Stimulated activated CD8-positive, alpha-beta memory T cell treated with anti-CD3 and anti-CD28 coated beads, Interleukin-7, amount 100 ng/mL, for 24 hours (primary cell): ENCODE measurements at places on chromosomes 5 and 9.

GRCh38 chr5:154053468-154053867 lies 14.7 kb downstream of the MFAP3 start:
- DNase-seq = no peak

DNA sequence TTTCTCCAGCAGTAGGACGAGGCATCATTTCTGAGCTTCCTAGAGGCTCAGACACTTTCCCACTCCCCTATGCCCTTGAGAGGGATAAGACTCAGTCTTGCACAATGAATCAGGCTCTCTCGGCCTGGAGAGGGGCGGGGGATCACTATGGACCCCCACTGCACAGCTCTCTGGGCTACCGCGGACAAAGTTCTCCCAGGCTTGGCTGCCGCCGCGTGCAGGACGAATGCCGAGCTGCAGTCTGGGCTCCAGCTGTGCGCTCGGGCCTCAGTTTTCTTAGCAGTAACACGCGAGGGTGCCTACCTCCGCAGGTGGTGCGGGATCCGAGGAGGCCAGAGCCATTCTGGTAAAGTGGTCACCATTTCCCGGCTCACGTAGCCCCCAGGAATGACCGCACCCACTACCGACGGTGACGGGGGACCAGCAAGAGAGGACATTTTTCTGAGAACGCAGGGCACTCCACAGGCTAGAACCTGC lies 3.4 kb upstream of the MYORG start:
- no peak for DNase-seq

- no peak for DNase-seq
These were observed 24.3 kb upstream of the F2R start for GRCh38 chr5:76691467-76692273.

DNA sequence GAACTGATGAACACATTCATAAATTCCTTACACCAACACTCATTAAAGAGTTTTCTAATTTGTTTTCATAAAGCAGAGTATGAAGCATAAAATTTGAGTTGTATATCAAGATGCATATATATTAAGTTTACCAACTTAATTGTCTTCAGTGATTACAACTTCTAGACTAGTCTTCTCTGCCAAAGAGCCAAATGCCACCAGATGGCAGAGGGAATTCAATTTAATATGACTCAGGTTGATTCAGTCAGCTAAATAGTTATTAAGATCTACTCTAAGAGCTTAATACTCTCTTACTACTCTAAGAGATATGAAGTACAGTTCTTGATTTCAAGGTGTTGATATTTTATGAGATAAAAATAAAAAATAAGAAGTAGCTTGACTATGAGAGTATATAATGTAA lies 53.4 kb downstream of the CDH10 start:
- no peak for DNase-seq

- no peak for DNase-seq
These were observed 120.9 kb upstream of the TARS1 start for GRCh38 chr5:33319841-33320240.

DNA sequence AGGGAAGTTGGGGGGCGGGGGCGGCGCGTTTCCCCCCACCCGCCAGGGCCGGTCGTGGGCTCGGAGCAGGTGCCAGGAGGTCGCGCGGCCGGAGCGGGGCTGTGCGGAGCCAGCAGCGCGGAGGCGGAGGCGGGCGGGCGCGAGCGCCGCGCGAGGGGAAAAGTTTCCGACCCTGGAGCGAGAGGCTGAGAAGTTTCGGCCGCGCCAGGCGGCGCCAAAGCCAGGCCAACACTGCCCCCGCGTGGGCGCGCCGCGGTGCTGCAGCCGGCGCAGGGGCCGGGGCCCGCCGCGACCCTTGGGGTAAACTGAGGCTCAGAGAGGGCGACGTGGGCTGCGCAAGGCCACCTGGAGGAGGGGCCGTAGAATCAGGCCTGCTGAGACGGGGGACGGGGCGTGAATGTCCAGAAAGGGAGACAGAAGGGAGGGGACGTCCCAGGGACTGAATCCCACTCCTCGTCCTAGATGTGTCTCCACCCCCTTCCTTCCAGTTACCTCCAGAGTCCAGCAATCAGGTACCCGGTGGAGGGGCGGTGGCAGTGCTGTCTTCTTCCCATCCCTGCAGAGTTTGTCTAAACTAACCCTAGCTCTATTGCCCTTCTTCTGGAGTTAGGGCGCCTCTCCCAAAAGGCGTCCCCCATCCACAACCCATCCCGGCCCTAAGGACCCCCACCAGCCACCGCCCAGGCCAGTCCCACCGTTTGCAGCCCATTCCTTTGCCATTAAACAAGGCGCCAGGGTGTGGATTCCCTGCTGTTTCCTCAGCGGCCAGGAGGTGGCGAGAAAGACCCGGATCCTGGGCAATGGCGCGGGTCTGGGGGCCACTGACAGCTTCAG lies 10.2 kb downstream of the C9orf50 start:
- peak; percentile 52 for DNase-seq

DNA sequence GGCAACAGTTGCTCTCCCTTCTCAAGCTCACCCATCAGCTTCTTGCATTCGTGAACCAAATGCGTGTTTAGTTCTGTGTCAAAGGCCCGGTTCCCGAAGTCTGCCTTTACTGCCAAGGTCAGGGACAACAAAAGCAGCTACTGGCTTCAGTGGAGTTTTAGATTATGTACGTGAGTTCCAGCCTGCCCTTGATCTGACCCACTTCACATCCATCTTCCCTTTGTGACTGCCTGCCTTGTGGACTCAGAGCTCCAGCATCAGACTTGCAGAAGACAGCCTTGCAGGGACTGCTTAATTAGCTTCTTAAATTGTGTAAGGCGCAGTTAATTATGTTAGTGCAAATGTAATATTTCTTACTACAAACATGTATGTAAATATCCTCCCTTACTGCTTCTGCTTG lies 774.7 kb upstream of the EDIL3 start:
- DNase-seq = no peak

DNA sequence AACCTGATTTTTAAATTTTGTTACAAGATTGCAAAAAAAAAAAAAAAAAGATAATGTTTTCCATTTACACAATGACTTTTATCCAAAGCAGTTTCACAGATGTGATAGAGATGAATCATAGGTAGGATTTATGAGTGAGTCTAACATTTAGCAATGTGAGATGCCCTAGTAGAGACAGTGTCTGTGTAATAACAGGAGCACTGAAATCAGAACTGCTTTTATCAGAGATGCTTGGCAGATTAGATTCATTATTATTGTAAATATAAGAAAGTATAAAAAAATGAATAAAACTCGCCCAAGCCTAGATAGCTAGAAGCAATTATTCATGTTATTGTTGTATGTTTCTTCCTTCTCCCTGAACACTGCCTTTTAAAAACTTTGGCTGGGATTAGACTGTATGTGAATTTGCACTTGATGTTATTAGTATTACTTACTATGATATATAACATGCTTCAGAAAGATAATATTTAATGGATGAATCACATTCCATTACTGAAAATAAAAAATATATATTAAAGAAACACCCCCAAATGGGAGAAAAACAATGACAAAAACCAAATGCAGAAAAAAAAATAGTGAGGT lies 567.3 kb upstream of the KLF4 start:
- no peak for DNase-seq

- no peak for DNase-seq
These were observed 209.7 kb downstream of the GADD45G start for GRCh38 chr9:89814340-89815040.

GRCh38 chr9:126859111-126859510 lies 1.3 kb upstream of the ZBTB34 start:
- DNase-seq = no peak

DNA sequence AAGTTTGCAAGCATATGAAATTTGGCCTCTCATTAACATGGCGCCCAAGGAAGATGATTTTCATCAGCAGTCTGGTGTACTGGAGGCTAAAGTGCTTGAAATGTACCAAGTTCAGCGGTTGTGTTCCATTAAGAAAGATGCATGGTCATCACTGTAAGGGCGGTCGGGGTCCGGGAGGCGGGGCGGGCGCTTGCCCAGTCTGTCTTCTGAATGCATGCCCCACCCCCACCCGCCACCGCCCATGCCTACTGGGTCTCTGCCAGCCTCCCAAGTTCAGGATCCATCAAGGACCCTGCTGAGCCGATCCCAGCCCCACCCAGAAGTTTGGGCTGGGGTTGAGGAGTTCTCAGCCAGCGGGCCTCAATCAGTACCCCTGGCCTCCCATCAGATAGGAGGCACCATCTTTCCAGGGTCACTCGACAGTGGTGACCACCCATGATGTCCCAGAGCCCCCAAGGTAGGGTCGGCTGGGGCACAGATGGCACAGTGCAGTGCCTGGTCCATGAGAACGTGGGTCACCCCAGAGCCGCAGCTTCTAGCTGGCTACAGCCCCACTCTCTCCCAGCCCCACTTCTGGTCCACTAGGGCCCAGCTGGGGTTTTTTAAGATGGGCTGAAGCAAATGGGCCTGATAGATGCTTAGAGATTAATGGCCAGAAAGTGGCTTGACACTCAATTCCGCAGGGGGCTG lies 24.4 kb upstream of the PRDM12 start:
- no peak for DNase-seq

GRCh38 chr5:126443374-126443851 lies 20.2 kb downstream of the GRAMD2B start:
- DNase-seq = no peak

- peak; percentile 69 for DNase-seq
These were observed 23.1 kb upstream of the SPTLC1 start for GRCh38 chr9:92138157-92138959.

GRCh38 chr9:93096131-93096802 lies at the start of gene CARD19:
Gene CARD19, plus strand, starts transcription at chr9:93096217. Its CDS starts 129 bp downstream, at chr9:93096346.
- no peak for DNase-seq
